Vagina (tissue), 2 donors: ENCODE measurements at places on chromosomes 7 and 10. TPM values are rescaled to one million over a fixed set of nuclear protein-coding genes. Genes with fewer than 3 reads are reported as not detected.

The C10orf105 gene
- 0.49 TPM for total RNA-seq

GRCh38 chr10:84537447-84537931, 209.1 kb downstream of the CCSER2 start:
- H3K27me3 ChIP-seq, result no peaks in the 10 kb centered on the region
- H3K27ac ChIP-seq, result no peak overlapping the region
- no peaks in the 10 kb centered on the region for H3K36me3 ChIP-seq
- no peak overlapping the region for H3K4me3 ChIP-seq
- H3K4me1 ChIP-seq, result peaks cover 6% of the 10 kb centered on the region

- H3K4me3 ChIP-seq, result no peak overlapping the region
- H3K4me1 ChIP-seq, result no peaks in the 10 kb centered on the region
- no peak for DNase-seq
- H3K27me3 ChIP-seq, result no peaks in the 10 kb centered on the region
- no peaks in the 10 kb centered on the region for H3K36me3 ChIP-seq
- no peak overlapping the region for H3K27ac ChIP-seq
These were observed 44.8 kb upstream of the ORC5 start for GRCh38 chr7:104252409-104253134.

DNA sequence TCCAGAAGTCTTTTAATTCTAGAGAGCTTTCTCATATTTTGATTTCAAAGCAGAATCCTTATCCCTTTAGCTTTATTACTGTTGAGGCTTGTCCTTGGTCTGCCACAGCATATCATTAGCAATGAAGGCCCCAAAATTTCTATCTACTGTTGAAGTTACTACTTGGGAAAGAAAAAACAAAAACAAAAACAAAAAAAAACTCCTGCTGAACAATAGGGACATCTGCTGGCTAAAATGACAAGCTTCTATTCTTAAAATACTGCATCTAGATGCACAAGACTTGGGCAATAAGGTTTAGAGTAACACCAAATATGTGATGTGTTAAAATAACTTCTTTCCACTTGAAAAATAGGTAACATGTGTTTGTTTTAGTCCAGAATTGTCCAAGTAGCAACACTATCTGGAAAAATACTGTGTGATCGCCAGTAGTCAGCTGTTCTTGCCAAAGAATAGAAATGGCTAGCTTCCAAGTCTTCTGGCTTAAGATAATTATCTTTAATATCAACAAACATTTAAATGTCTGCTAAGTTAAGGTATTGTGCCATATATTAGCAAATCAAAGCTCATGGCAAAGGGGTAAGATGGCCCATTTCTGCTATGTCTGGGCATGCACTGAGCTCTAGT, 3.8 kb upstream of the DMTF1 start:
- no peaks in the 10 kb centered on the region for H3K36me3 ChIP-seq
- H3K27me3 ChIP-seq, result no peaks in the 10 kb centered on the region
- no peak overlapping the region for H3K4me3 ChIP-seq
- peaks cover under 1% of the 10 kb centered on the region for H3K4me1 ChIP-seq
- no peak overlapping the region for H3K27ac ChIP-seq

The WNT2 gene
- total RNA-seq, result not detected

GRCh38 chr7:121019018-121019417, 30.5 kb downstream of the CPED1 start:
- no peak overlapping the region for H3K4me3 ChIP-seq
- no peaks in the 10 kb centered on the region for H3K36me3 ChIP-seq
- H3K27me3 ChIP-seq, result no peaks in the 10 kb centered on the region
- H3K4me1 ChIP-seq, result peaks cover 38% of the 10 kb centered on the region
- H3K27ac ChIP-seq, result peak overlapping the region; percentile 25
- DNase-seq, result no peak

The TEX36 gene
- not detected for total RNA-seq

- H3K27ac ChIP-seq, result no peak overlapping the region
- DNase-seq, result no peak
- H3K4me3 ChIP-seq, result no peak overlapping the region
- no peaks in the 10 kb centered on the region for H3K36me3 ChIP-seq
- no peaks in the 10 kb centered on the region for H3K4me1 ChIP-seq
These were observed 602.9 kb upstream of the GHITM start for GRCh38 chr10:83536426-83536825.

DNA sequence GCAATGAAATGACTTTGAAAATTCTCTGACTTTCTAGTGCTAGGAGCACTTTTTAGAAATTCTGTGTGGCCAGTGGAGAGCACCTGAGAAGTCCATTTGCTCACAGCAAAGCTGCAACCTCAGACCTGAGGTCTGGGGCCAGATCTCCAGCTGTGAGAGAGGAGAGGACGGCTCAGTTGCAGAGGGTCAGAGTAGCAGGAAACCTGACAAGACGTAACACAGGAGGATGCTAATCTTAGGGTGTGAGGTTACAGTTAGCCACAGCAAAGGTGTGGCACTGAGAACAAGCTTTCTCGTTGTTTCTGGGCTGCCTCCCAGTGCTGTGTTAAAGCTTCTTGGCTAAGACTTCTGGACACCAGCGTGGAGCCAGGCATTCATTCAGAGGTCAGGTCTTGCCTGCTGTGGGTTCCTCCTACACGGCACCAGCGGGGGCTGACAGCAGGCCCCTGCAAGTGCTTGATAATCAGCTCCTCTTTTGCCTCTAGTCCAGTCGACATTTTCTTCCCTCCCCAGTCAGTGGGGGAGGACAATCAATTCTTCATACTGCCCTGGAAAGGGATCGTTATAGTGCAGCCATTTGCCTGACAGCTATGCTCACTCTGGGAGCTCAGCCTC, 435.4 kb upstream of the DPP6 start:
- H3K4me3 ChIP-seq, result no peak overlapping the region
- DNase-seq, result no peak
- H3K27me3 ChIP-seq, result no peaks in the 10 kb centered on the region
- H3K36me3 ChIP-seq, result no peaks in the 10 kb centered on the region

The DNAJC12 gene
- total RNA-seq, result 2.7 TPM

DNA sequence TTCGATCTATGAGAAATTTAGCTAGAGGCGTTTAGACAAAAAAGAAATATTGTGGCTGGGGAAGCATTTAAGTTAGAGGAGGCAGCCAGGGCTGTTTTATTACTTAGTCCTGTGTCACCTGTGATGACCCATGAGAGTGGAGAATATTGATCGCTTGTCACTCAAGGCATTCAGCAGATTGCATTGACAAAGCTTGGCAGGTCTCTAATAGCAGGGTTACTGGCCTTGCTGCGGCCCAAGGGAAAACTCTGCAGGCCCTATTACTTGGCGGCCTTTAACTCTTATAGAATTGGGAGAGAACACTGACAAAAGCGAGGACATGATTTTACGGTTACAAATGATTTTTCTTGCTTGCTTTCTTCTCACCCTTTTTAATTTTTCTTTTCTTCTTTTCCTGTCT, 473.5 kb downstream of the AUTS2 start:
- no peak overlapping the region for H3K27ac ChIP-seq
- H3K36me3 ChIP-seq, result no peaks in the 10 kb centered on the region
- H3K27me3 ChIP-seq, result no peaks in the 10 kb centered on the region
- no peak overlapping the region for H3K4me3 ChIP-seq
- no peak for DNase-seq

GRCh38 chr10:63585041-63585440, 63.8 kb downstream of the REEP3 start:
- DNase-seq, result no peak
- H3K27ac ChIP-seq, result no peak overlapping the region
- no peaks in the 10 kb centered on the region for H3K27me3 ChIP-seq
- no peaks in the 10 kb centered on the region for H3K36me3 ChIP-seq
- H3K4me1 ChIP-seq, result peaks cover 27% of the 10 kb centered on the region
- H3K4me3 ChIP-seq, result no peak overlapping the region

The AMZ1 gene
- total RNA-seq, result 1.2 TPM

- H3K4me1 ChIP-seq, result no peaks in the 10 kb centered on the region
- H3K27ac ChIP-seq, result no peak overlapping the region
- H3K4me3 ChIP-seq, result no peak overlapping the region
- H3K36me3 ChIP-seq, result no peaks in the 10 kb centered on the region
- no peak for DNase-seq
These were observed 89.3 kb downstream of the MKI67 start for GRCh38 chr10:128036746-128037543.

GRCh38 chr10:43012578-43012977, 64.3 kb upstream of the RET start:
- H3K4me3 ChIP-seq, result no peak overlapping the region
- no peaks in the 10 kb centered on the region for H3K36me3 ChIP-seq
- H3K4me1 ChIP-seq, result no peaks in the 10 kb centered on the region
- H3K27me3 ChIP-seq, result no peaks in the 10 kb centered on the region
- DNase-seq, result no peak
- no peak overlapping the region for H3K27ac ChIP-seq

The PODXL gene
- total RNA-seq, result 26.0 TPM

The NANOS1 gene
- not detected for total RNA-seq

DNA sequence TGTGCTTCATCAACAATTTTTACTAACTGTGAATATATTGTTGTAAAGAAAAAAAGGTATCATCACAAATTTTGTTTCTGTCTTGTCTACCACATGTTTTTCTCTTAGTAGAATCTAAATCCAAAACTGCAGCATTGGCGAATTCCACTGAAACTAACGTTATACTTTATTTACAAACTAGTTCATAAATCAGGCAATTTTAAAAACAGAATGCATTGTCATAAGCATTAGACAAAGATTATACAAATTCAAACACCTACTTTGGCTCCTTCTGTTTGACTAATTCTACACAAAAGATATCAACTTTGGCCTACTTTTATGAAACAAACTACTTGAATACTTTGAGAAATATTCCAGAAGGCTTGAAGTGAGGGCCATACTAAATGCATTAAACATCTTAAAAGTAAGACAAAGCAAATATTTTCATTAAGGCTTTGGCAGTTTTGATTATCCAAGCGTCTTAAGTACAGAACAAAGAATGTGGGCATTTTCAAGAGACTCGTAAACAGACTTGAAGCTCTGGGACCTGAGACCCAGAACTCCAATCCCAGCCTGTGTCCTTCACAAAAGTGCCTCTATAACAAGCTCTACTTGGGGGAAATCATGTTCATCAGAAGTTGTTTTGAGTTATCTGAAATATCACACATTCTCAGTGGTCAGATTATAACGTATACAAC, 81.0 kb downstream of the CPVL start:
- no peak for DNase-seq
- no peaks in the 10 kb centered on the region for H3K4me1 ChIP-seq
- H3K27ac ChIP-seq, result no peak overlapping the region
- H3K4me3 ChIP-seq, result no peak overlapping the region
- no peaks in the 10 kb centered on the region for H3K27me3 ChIP-seq
- no peaks in the 10 kb centered on the region for H3K36me3 ChIP-seq

The LRIT1 gene
- total RNA-seq, result not detected

DNA sequence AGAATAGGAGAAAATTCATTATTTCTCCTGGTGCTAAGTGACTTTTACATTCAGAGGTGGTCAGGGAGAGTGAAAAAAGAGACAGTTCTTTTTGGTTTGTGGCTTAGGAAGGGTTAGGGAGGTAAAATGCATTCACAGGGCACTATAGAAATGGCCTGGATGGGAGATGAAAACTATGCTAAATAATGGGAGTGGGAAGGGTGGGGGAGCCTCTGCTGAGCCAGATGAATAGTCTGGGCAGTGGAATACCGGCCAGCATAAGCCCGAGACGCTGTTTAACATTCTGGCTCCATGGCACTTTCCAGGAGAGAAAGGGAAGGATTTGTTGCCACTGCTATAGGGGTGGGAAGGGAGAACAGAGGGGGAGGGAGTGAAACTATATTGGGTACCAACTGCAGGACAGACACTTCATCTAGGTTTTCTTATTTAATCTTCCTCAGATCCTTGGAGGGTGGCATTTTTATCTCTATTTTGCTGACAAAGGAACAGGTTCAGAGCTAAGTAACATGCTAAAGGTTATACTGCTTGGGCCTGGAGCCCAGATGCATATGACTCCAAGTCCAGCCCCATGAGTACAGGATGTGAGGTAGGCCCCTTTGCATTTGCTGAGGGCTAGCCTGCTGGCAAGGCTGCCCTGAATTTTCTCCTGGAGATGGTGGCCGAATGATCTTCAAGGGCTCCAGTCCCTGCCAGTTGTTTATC, 372.4 kb downstream of the CCSER2 start:
- H3K36me3 ChIP-seq, result no peaks in the 10 kb centered on the region
- DNase-seq, result no peak
- no peaks in the 10 kb centered on the region for H3K4me1 ChIP-seq
- no peaks in the 10 kb centered on the region for H3K27me3 ChIP-seq
- H3K4me3 ChIP-seq, result no peak overlapping the region

The PRKG1 gene
- total RNA-seq, result 17.9 TPM

The EDRF1 gene
- 16.5 TPM for total RNA-seq

GRCh38 chr7:5020098-5020497, 25.6 kb upstream of the RBAK start:
- no peak overlapping the region for H3K27ac ChIP-seq
- DNase-seq, result no peak
- no peaks in the 10 kb centered on the region for H3K27me3 ChIP-seq
- H3K4me1 ChIP-seq, result no peaks in the 10 kb centered on the region
- no peak overlapping the region for H3K4me3 ChIP-seq
